Activated CD8-positive, alpha-beta memory T cell treated with anti-CD3 and anti-CD28 coated beads for 1 hour (primary cell): ENCODE measurements at places on chromosomes 2 and 18.

DNA sequence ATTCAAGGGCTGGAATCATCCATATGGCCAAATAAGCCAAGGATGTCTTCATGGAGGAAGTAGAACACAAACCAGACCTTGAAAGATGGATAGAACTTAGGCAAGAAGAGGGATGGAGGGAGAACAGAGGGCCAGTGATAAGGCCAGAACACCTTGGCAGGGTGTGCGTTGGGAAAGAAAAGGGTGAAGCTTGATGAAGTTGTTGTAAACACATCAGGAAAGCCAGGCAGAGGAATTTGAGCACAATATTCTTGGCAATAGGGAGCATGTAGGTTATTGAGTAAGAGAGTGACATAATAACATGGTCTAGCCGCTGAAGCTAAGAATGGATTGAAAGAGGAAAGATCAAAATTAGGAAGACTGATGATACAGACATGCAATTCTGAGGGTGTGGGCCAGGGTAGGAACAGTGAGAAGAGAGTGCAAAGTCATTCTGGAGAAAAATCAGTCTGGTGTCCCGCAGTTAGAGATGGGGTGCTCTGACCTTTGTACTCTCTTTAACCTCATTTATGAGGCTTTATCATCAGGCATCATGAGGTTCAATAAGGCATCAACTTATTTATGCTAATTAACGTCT lies 41.0 kb downstream of the SLC14A2 start:
- DNase-seq = no peak

DNA sequence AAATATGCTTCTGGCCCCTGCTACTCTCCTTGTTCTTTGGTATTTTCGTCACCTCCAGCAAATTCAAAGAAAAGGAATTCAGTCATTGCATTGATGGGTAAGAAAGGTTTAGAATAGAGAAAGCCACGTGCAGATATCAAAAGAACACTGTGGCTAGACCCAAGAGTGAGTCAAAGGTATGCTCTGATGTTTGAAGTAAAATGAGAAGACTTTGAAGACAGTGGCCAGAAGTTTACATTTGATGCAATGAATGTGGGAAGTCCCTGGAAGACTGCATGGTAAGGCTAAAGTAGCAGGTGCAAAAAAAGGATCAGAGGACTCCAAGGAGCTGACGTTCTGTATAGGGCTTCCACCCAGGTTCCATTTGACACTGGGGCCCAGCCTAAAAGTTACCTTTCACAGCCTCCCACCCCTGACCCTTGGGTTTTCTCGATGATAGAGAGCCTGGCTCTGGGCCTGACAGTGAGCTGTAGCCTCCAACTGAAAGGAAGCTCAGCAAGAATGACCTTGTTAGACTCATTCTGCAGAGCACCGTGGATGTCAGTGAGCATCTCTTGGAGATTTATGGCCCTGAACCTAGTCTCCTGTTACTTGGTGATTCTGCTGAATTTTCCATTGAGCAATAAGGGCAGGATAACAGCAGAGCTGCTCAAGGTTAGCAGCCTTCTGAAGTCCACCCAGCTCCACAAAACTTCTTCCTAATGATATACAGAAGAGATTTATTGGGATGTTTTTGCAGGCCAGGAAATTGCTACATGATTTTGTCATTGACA lies 223.7 kb upstream of the RBBP8 start:
- DNase-seq = no peak

GRCh38 chr2:39991298-39991697 lies 212.2 kb upstream of the THUMPD2 start:
- DNase-seq = no peak

DNA sequence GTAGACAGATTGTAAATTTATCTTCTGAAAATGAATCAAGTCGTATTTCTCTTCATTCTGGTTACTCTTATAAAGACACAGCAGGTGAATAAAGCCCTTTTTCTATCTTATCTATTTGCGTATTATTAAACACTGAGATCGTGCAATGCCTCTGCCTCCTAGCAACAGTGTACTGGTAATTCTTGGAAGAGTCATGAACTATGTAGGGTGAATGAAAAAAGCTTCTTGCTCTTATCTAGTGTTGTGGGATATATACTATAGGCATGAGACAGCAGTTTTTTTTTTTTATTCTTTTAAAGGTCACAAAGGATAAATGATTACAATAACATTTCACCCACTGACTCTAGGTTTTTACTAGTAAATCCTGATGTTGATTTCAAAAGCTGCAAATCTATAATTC lies 324.2 kb downstream of the PDE11A start:
- no peak for DNase-seq

GRCh38 chr2:24652265-24653182 lies 140.7 kb downstream of the PTRHD1 start:
- no peak for DNase-seq

DNA sequence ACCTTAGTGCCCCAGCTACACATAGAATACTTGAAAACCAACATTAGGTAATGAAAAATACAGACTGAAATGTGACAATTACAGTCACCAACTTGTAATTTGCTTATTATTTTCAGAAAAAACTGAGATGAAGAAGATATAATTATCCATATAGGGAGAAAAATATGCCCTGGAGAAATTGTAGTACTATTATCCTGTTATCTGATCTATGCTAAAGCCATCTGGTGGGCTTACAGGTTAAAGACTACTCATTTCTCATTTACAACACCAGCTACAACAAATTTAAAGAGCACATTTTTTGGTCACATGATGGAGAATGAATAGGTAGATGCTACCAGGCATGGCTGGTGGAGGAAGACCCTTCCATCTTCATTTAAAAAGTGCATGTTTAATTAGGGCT lies 79.6 kb upstream of the NYAP2 start:
- no peak for DNase-seq

DNA sequence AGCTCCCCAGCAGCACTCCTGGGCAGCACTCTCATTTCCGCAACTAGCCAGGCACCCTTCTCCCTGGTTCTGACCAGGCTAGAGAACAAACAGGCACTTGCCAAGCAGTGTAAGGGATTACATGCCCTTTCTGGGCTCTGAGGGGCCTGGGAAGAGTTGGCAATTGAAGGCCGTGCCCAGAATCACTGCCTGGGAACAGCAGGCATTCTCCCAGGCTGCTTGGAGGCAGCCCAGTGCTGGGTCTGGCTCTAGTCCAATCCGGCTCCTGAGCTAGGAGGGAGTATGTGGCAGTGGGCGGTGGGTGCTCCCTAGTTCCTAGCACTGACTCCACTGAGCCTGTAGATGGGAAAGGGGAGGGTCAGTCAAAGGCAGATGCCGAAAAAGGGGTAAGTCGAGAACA lies 34.1 kb upstream of the SP3 start:
- DNase-seq = no peak

DNA sequence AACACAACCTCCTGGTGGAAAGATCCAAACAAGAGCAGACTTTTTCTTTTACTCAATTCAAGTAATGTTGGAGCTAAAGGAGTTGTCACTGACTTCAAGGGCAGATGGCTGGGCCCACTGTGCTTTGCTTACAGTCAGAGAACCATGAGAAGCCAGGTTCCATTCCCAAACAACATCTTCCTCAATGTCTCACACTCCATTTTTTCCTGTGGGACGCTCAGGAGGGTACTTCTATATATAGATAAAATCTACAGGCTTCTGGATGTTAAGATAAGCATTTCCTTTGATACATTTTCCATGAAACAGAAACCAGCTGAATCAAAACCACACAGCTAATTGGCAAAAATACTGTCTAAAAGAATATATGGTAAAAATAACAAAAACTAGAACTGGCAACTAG lies 14.4 kb downstream of the IWS1 start:
- DNase-seq = no peak

DNA sequence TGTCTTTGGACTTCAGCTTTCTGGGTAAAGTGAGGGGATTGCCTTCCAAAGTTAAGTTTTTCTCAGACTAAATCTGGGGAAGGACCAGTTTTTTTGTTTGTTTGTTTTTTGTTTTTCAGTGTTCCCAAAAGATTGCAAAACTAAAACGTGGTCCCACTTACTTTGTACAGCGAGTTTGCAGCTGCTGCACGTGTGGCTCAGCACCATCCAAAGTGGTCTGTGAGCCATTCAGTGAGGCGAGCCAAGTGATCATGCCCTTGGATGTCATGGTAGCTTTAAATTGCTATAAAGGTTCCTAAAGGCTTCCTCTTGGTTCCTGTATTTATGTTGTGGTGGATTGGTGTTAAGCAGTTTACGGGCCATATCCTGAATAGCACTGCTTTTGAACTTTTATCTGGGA lies 23.0 kb downstream of the TET3 start:
- DNase-seq = no peak

GRCh38 chr18:70028734-70029133 lies 81.1 kb upstream of the CD226 start:
- DNase-seq = no peak

GRCh38 chr2:128286011-128286721 lies 32.5 kb downstream of the HS6ST1 start:
- no peak for DNase-seq

DNA sequence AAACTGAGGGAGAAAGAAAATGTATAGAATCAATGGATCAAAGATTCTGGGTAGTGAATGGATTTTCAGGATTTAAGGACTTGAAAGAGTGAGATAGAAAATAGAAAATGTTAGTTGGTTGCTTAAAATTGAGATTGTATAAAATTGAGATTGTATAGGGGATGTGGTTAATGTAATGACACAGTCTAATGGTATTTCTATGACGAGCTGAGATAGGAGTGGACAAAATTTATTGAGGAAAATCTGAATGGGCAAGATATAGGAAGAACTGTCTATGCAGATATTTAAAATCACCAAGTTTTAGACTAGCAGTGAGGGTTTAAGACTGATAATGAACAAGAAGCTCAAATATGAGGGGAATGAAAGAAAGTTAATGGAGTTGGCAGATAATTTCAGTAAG lies 406.6 kb downstream of the NYAP2 start:
- no peak for DNase-seq

GRCh38 chr2:144607891-144608521 lies 88.1 kb upstream of the ZEB2 start:
- no peak for DNase-seq

DNA sequence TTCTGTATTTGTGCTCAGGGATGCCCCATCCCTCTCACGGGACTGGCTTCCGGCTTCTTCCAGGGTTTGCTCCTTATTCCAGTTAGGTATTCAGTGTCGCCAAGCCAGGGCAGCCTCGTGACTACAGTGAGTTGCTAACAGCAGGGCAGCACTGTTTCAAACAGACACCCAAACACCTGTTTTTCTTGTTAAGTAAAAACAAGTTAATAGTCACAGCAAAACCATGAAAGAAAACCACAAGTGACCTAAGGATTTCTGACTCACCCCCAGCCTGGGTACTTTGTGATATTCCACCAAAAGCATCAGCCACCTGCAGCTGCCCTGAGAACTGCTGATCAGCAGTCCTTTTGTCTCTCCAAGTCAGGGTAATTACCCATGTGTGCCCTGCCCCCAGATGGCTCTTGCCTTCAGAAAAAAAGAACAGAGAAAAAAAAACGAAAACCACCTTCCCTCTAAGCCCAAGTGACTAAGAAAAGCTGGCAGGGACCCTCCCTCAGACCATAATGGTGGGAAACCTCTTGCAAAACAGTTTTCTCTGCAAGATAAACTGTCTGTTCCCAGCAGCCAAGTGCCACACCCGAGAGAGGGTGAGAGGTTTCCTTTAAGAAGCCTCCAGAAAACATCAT lies 178.2 kb downstream of the ANAPC1 start:
- no peak for DNase-seq

DNA sequence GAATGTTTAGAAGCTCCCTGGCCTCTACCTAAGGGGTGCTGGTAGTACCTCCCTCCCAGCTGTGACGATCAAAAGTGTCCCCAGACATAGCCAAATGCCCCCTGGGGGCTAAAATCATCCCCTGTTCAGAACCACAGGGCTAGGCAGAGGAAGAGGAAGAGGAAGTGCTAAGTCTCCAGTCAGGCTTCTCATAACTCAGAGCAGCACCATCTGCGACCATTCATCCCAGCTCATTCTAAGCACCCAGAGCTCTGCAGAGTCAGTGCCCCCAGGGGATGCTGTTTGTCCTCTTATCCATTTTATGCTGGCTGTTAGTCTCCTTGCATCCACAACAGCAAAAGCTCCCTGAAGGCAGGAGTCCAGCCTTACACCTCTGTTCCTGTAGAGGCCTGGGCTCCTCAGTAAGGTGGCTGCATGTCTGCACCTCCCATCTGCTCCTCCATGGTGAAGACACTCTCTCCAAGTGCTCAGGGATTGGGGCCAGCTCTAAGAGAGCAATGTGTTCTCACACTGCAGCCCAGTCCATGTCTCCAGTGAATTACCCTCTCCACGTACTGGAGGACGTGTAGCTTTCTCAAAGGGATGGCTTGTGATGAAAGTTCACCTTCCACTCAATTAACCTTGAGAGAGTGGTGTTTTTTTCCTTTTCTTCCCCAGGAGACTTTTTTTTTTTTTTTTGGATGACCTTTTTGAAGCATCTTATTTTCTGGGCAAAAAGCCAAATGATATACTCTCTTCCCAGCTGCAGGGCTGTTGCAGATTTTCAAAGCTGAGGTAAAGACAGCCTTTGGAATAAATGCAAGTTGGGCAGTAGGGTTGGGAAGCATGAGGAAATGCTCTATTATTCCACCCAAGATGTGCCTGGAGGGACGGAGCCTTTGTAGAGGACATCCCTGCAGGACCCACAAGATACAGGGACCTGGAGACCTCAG lies 158.9 kb upstream of the SLC14A2 start:
- DNase-seq = no peak

GRCh38 chr2:40123326-40123725 lies 328.6 kb downstream of the SLC8A1 start:
- no peak for DNase-seq

DNA sequence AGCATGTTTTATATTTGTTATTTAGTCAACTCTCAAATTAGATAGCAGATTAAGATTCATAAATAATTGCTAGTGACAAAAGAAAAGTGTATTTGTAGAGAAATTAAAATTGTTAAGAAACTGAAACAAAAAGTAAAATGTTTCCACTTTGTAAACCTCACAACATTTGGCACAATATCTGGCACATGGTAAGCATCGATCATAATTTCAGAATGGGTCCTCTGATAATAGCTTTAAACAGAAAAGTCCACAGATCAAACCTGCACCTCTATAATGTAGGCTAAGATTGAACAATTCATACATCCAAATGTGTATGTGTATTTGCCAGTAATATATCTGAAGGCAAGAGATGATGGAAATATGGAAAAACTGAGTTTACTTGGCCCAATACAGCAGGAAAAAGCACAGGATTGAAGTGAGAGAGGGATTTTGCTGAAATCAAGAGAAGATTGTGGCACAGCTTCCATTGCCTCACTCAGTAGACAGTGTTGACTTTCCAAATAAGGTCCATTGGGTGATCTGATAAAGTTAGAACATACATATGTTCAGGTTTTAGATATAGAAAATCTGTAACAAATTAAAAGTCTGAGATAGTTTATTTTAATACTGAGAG lies 39.4 kb downstream of the COBLL1 start:
- DNase-seq = no peak

DNA sequence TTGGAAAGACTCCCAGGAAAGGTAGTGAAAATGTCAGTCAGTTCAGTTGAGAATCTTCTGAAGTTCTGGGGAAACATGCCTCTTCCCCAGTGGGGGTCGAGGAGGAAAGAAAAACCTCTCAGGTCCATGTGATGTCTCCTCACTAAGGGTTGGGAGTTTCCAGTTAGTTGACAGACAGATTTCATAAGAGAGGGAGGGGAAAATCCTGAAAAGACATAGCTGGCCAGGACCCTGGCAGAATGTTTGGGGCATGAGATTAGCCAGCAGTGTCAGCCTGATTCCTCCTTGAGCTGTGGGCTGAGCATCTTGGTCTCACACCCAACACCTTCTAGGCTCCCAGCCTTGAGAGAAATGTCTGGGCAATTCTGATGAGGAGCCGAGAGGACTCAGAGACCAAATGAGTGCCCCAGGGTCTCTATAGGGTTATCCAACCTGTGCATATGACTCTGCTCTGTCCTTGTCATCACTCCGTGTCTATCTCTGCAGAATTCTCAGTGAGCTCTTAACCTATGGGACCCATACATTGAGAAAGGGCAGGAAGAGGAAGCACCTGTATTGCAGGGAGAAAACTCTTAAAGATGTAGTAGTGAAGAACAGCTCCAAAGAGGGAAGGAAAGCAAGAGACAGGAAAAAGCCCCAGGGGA lies 13.9 kb downstream of the BMP10 start:
- DNase-seq = no peak
